ENCODE measurements at places on chromosomes 7 and 10.

DNA sequence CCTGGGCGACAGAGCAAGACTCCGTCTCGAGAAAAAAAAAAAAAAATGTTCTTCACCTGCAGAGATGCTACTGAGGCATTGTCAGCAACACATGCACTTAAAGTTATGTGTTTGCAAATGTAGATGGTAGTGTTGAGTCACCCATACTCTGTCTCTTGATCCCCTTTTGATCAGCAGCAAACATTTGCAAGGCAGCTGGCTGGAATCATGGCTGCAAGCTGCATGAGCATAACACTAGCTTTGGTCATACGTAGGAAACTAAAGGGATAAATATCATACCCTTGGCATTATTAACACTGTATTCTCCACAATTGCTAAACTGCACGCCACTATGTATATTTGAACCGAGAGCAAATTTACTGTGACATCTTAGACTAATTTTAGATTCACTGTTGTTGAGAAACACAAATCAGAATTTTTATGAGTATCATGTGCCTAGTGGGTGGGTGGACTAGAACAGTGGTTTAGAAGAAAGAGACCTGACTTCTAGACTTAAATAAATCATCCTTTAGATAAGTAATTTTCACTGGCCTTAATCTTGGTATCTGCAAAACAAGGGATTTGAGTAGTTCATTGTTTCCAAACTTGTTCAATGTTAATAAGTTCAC, 229.3 kb upstream of the MEOX2 start:
- no peak for DNase-seq

- DNase-seq, result no peak
These were observed 224.6 kb downstream of the RELN start for GRCh38 chr7:103764901-103765300.

GRCh38 chr7:113774182-113774807, 144.5 kb downstream of the PPP1R3A start:
- DNase-seq, result peak; percentile 80

DNA sequence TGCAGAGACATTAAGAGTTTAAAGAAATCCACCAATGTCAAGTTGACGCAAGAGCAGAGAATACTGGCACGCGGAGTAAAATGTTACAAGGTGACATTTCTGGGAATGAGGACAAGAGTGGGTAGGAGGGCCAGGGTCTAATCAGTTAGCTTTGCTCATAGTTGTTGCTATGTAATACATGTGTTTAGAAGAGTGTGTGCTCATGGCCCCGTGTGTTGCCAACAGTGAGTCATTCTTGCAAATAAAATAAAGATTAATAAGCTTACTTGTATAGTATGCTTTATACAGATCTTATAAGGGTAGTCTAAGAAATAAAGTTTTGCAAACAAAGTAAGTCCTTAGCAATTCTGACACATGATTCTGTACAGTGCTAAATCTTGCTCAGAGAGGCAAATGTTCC, 64.5 kb downstream of the DNMBP start:
- peak; percentile 69 for DNase-seq

- DNase-seq, result no peak
These were observed 47.5 kb downstream of the SLC29A4 start for GRCh38 chr7:5330288-5330687.

GRCh38 chr7:116762971-116763370, 91.0 kb downstream of the MET start:
- DNase-seq, result no peak

GRCh38 chr10:89097226-89097625, 106.6 kb downstream of the FAS start:
- no peak for DNase-seq

GRCh38 chr10:100942229-100942628, 27.1 kb upstream of the SEMA4G start:
- no peak for DNase-seq

DNA sequence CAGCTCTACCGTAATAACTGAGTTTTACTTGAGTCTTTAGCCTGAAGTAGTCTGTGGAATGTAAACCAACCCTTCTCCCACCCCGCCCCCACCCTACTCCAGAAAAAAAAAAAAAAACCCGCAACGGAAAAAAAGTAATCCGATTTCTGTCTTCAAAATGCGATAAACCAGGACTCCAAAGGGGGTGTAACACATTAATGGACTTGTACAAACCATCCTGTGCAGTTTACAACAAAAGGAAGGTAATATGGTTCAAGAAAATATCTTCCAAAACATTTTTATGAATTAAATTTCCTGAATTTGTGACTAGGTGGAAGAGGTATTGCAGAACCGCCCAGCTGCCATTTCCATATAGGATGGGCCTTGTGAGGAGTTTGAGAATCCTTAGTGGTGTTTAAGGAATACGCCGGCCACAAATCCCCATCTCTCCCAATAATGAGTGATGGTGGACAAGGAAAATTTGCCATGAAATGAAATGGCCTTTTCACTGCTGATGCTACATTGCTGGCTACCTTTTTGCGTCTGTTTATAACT, 10.6 kb downstream of the SKIDA1 start:
- no peak for DNase-seq

- DNase-seq, result no peak
These were observed 10.4 kb downstream of the JCAD start for GRCh38 chr10:30048768-30049517.

DNA sequence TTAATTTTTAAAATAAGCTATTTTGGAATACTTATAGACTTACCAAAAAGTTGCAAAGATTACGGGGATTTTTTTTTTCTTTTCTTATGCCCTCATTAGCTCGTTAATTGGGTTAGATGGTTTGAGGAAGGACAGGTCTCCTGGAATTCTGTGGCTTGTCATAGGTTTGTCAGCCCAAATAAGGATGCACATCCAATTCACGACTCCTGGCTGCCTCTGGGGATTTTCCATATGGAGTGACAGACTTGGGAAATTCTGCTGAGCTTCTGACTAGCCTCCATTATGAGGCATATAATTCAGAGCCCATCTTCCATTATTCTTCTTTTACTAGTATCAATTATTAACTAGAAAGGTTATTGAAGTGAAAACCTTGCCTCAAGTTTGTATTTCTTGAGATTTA, 102.1 kb downstream of the AUTS2 start:
- no peak for DNase-seq

DNA sequence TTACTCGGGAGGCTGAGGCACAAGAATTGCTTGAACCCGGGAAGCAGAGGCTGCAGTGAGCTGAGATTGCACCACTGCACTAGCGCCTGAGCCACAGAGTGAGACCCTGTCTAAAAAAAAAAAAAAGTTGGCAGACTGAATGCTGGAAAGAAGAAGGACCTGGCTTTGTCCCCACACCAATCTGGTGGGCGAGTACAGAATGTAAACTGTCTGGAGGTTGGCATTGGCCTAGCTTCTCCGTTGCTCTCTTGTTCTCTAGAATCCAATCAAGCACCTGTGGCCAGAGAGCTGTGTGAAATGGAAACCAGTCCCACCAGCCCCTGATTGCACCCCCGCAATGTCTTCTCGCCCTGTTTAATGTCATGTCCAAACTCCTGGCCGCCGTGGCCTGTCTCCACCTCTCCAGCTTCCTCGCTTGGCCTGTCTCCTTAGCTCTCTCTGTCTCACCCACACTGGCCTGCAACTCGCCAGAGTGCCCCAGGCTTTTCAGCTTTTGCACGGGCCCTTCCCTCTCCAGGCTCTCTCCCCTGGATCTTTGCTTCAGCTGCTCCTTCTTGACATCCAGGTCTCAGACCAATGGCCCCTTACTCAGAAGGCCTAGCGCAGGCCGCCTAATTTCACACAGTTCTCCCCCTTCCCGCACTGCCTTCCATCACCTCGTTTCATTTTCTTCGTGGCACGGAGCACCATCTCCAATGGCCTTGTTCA, 670 bp upstream of the AGK start:
- DNase-seq, result peak; percentile 9

- DNase-seq, result no peak
These were observed 149.8 kb upstream of the WNT16 start for GRCh38 chr7:121178869-121179497.

DNA sequence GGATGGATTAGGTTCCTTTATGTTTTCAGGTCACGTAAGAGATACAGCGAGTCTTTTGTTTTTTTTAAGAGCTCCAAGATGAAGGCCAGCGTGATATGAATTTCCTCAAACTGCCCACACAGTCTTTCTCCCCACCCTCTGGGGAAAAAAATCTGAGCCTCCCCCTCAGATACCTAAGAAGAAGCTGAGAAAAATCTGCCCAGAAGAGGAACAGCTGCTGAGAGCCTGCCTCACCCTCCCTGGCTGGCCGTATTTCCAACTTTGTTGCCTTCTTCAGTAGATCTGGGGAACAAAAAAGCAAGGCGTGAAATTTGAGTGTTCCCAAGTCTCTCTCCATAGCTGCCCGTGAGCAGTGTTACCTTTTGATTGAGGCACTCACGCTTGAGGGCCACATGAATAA, 208.1 kb downstream of the KIAA1217 start:
- DNase-seq, result no peak

- peak; percentile 60 for DNase-seq
These were observed 521.7 kb downstream of the ADRA2A start for GRCh38 chr10:111598433-111599059.

- peak; percentile 28 for DNase-seq
These were observed 46.3 kb upstream of the HBP1 start for GRCh38 chr7:107122486-107122911.
